Right atrium auricular region (tissue), 2 donors: ENCODE measurements at places on chromosomes 11 and 22. TPM values are rescaled to one million over a fixed set of nuclear protein-coding genes. Genes with fewer than 3 reads are reported as not detected.
A peak's percentile ranks its signal among the peaks of the same experiment; 100 is the strongest.

Gene IFITM1
- 82.3 TPM for total RNA-seq

Gene KREMEN1
- total RNA-seq: 39.7 TPM

Gene TMA7B
- not detected for total RNA-seq

Gene SCGB1C1
- not detected for total RNA-seq

Gene TMEM123
- total RNA-seq: 80.7 TPM

Gene SMIM35
- not detected for total RNA-seq

Gene CABP4
- total RNA-seq: not detected

Gene PLEKHA7
- total RNA-seq: 18.8 TPM

Gene GRAMD1B
- total RNA-seq: 3.1 TPM

Gene PLAAT5
- 4.0 TPM for total RNA-seq

DNA sequence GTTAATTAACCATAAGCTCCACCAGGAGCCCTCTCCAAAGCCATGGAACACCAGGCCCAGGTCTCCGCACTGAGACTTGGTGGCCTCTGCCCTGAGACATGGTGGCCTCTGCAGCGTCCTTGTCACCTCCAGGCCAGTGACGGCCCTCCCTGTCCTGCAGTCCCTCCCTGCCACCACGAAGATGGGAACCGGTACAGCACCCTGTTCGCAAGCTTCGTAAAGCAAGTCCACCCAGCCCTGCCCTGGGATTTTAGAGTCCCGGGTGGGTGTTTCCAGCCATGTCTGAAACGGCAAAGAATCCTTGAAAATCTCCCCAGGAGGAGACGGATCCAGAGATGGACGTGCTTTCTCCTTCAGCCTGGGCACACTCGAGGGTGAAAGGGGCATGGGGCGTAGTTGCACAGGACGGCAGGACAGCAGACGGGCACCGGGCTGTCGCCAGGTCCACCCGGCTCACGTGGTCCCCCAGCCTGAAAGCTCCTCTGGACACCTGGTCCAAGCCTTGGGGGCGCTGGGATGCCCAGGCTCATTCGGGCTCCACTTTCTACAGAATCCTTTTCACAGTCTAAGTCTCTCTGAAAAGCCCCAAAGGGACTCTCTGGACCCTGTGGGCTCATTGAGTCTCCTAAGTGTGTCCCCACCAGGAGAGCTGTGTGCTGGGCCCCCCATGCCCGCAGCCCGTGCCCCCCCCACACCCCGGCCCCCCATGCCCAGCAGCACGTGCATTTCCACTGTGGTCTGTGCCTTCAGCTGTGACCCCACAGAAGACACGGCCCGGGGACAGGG lies 456.2 kb downstream of the BRD1 start:
- H3K27me3 ChIP-seq: no peaks in the 10 kb centered on the region
- H3K4me3 ChIP-seq: no peak overlapping the region
- no peak overlapping the region for H3K27ac ChIP-seq
- H3K4me1 ChIP-seq: no peaks in the 10 kb centered on the region
- DNase-seq: peak; percentile 44

GRCh38 chr11:112751329-112751728 lies 209.9 kb upstream of the NCAM1 start:
- no peak overlapping the region for H3K4me3 ChIP-seq
- no peaks in the 10 kb centered on the region for H3K4me1 ChIP-seq
- no peaks in the 10 kb centered on the region for H3K27me3 ChIP-seq
- H3K36me3 ChIP-seq: no peaks in the 10 kb centered on the region

DNA sequence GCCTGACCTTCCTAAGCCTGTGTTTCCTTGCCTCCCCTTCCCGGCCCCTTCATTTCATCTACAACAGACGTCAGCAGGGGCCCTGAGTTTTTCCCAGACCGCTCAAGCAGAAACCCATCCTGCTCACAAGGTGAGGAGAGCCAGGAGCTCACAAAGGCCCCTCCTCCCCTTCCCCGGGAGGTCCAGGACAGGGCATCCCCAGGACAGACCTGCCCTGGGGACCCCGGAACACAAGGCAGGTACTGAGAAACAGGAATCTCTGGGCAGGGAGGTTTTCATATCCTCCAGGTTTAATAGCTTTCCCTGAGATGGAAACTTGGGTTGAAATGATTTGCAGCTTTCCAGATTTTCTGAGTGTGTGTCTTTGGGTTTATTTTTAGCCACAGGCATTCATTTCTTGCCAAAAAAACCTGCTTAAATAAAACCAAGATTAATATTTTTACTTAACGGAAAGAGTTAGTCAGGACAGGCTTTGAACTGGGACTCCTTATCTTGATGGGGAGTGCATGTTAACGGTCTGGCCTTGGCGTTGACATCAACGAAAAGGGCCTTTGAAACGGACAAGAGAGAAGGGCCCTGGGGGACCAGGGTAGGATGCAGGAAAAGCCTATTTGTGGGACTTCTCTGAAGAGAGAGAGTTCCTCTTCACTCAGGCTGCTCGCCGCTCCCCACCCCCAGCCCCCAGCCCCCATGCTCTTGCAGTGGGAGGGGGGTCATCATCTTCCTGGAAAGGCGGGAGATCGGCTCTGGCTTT lies 38.5 kb downstream of the TIMP3 start:
- H3K27me3 ChIP-seq: no peaks in the 10 kb centered on the region
- peaks cover 66% of the 10 kb centered on the region for H3K36me3 ChIP-seq
- no peak overlapping the region for H3K4me3 ChIP-seq
- H3K4me1 ChIP-seq: peaks cover 100% of the 10 kb centered on the region
- no peak for DNase-seq

DNA sequence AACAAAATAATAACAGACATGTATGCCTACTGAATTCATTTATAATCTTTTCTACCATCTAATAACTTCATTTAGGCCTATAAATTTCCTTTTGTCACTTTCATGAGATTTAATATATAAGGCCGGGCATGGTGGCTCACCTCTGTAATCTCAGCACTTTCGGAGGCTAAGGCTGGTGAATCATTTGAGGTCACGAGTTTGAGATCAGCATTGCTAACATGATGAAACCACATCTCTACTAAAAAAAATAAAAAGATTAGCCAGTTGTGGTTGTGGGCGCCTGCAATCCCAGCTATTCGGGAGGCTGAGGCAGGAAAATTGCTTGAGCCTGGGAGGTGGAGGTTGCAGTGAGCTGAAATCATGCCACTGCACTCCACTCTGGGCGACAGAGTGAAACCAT lies 14.2 kb upstream of the NTM start:
- DNase-seq: no peak
- H3K36me3 ChIP-seq: no peaks in the 10 kb centered on the region
- no peaks in the 10 kb centered on the region for H3K4me1 ChIP-seq
- no peak overlapping the region for H3K27ac ChIP-seq

DNA sequence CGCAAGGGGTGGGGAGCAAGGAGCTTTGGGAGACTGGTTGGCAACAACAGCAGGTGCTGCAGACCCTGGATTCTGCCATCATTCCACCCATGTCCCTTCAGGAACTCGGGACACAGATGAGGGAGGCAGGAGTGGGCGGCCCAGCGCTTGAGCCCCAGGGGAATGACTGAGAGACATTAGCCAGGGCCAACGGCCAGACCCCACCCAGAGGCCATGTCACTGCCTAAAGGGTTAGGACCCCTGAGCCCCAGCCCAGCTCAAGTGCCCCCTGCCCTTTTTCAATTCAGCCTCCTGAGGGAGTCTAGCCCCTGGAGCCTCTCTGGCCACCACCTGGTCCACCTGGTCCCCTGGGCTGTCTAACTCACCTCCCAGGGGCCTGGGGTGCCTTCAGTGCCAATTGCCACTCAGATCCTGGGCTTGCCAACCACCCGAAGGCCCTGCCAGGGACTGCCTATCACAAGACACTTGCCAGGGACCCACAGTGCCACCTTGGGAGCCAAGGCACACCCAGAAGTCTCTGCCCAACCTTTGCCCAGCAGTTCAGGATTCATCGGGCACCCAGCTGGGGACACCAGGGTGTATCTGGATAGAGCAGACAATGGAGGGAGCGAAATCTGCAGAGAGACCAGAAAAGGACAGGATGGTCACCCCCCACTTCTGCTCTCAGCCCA lies 16.6 kb downstream of the MFNG start:
- H3K36me3 ChIP-seq: no peaks in the 10 kb centered on the region
- no peak overlapping the region for H3K27ac ChIP-seq
- H3K4me1 ChIP-seq: no peaks in the 10 kb centered on the region

DNA sequence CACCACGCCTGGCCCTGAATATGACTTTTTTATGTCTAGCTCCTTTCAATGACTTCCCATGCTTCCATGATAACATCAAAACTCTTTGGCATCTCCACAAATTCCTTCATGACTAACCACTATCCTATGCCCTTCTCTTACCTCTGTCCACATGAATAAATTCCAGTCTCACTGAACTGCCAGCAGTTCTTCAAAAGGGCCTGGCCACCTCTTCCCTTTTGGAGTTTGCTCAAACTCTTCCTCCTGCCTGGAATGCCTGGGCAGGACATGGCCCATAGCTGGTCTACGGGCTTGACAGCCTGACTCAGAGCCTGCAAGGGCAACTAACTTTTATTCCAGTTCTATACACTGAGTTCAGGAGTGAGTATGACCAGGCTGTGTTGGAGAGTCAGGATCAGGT lies 41.8 kb upstream of the ZBTB16 start:
- no peak overlapping the region for H3K27ac ChIP-seq
- DNase-seq: no peak
- no peaks in the 10 kb centered on the region for H3K27me3 ChIP-seq
- no peaks in the 10 kb centered on the region for H3K36me3 ChIP-seq
- H3K4me3 ChIP-seq: no peak overlapping the region
- H3K4me1 ChIP-seq: no peaks in the 10 kb centered on the region

DNA sequence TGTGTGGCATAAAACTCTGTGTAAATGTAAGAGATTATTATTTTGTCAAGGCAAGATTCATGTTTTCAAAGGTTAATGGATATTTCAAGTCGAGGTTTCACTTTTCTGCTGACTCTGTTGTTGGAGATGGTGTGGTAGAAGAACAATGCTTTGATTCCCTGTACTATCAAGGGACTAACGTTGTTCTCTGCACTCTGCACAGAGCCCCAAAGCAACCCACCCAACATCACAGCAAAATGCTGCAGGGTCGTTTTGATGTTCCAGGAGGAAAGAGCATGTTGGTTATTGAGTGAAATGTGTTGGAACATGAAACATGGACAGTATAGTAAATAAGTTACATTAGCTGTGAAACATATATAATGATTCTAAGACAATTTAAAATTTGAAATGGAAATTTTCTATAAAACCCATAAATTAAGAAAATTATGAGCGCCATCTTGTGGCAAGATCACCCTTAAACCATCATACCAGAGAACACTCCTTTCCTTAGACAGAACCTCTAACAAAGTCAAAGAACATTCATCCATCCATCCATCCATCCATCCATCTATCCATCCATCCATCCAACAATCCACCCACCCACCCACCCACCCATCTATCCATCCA lies 164.4 kb upstream of the ZBED5 start:
- no peak for DNase-seq
- H3K27me3 ChIP-seq: no peaks in the 10 kb centered on the region
- no peaks in the 10 kb centered on the region for H3K36me3 ChIP-seq
- no peak overlapping the region for H3K27ac ChIP-seq
- H3K4me3 ChIP-seq: no peak overlapping the region

- H3K27ac ChIP-seq: peak overlapping the region; percentile 100
- H3K4me1 ChIP-seq: no peaks in the 10 kb centered on the region
- H3K4me3 ChIP-seq: no peak overlapping the region
- peaks cover 47% of the 10 kb centered on the region for H3K36me3 ChIP-seq
These were observed 9.8 kb upstream of the TSSC4 start for GRCh38 chr11:2390725-2391151.

- H3K4me1 ChIP-seq: no peaks in the 10 kb centered on the region
- peak overlapping the region; percentile 83 for H3K27ac ChIP-seq
- H3K27me3 ChIP-seq: no peaks in the 10 kb centered on the region
- DNase-seq: peak; percentile 90
- peak overlapping the region; percentile 47 for H3K4me3 ChIP-seq
- no peaks in the 10 kb centered on the region for H3K36me3 ChIP-seq
These were observed 10.3 kb upstream of the MB start for GRCh38 chr22:35627267-35628041.

DNA sequence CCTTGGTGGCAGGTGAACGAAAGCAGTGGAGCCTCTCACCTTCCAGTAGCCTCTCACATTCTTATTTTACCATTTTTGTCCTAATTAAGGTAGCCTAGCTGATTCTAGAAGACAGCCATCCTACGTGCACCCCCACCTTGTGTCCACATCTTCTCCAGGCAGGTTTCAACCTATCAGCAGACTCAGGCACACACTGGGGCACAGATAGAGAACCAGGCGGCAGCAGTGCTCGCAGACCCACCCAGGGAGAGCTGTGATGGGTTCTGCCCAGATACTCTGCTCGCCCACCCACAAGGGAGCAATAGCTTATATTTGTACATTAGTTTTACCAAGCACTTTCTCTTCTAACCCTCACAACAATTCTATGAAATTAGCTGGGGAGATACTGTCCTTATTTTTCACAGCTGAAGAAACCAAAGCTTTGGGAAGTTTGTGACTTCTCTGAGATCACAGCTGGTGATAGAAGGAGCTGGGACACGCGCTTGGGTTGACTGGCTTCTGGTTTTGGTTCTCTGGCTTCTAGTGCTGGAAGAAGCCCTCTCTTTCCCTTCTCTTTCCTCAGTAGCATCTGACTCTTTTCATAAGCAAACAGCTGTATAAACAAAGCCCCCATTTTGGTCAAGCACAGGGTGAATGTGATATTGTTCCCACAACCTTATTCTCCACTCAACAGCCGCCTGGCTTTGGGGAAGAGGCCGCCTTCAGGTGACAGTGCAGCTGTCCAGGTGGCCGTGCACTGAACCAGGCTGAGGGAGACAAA lies 36.9 kb downstream of the PPP2R1B start:
- H3K27ac ChIP-seq: peak overlapping the region; percentile 97
- no peaks in the 10 kb centered on the region for H3K4me1 ChIP-seq
- peaks cover 35% of the 10 kb centered on the region for H3K36me3 ChIP-seq
- no peaks in the 10 kb centered on the region for H3K27me3 ChIP-seq

DNA sequence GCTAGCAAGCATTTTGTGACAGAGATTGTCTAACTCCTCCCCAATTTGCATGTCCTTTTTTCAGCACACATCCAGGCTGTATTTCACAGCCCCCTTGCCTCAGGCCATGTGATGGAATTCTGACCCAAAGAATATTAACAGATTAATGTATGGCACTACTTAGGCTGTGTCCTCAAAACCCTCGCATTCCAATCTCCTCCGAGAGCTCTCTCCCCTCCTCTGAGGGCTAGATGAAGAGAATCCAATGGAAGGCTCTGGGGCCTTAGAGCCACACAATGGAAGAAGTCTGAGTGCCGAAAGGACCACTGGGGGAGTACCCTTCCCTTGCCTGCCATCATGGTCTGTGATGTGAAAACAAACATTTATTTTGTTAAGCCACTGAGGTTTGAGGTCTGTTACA lies 13.7 kb upstream of the NNMT start:
- no peak overlapping the region for H3K4me3 ChIP-seq
- no peaks in the 10 kb centered on the region for H3K4me1 ChIP-seq
- H3K27me3 ChIP-seq: no peaks in the 10 kb centered on the region
- no peaks in the 10 kb centered on the region for H3K36me3 ChIP-seq
- no peak for DNase-seq

- no peaks in the 10 kb centered on the region for H3K4me1 ChIP-seq
- DNase-seq: no peak
- H3K4me3 ChIP-seq: no peak overlapping the region
- H3K27ac ChIP-seq: no peak overlapping the region
- no peaks in the 10 kb centered on the region for H3K36me3 ChIP-seq
These were observed 892.3 kb downstream of the OPCML start for GRCh38 chr11:132639986-132640385.

- no peaks in the 10 kb centered on the region for H3K27me3 ChIP-seq
- H3K4me1 ChIP-seq: no peaks in the 10 kb centered on the region
- no peak overlapping the region for H3K27ac ChIP-seq
These were observed 8.1 kb upstream of the SRSF8 start for GRCh38 chr11:95058621-95059020.
